ENCODE measurements at places on chromosomes 7 and 10.

GRCh38 chr7:34567906-34568305, 90.1 kb upstream of the NPSR1 start:
- no peak for DNase-seq

GRCh38 chr10:88693392-88694020, 12.5 kb upstream of the LIPK start:
- no peak for DNase-seq

GRCh38 chr10:110003524-110003885, 4.3 kb upstream of the ADD3 start:
- no peak for DNase-seq

GRCh38 chr7:140581411-140581810, 59.2 kb downstream of the DENND2A start:
- no peak for DNase-seq

GRCh38 chr10:121405549-121405948, 192.7 kb downstream of the FGFR2 start:
- no peak for DNase-seq

GRCh38 chr7:148535217-148535616, 55.3 kb upstream of the C7orf33 start:
- DNase-seq, result no peak

DNA sequence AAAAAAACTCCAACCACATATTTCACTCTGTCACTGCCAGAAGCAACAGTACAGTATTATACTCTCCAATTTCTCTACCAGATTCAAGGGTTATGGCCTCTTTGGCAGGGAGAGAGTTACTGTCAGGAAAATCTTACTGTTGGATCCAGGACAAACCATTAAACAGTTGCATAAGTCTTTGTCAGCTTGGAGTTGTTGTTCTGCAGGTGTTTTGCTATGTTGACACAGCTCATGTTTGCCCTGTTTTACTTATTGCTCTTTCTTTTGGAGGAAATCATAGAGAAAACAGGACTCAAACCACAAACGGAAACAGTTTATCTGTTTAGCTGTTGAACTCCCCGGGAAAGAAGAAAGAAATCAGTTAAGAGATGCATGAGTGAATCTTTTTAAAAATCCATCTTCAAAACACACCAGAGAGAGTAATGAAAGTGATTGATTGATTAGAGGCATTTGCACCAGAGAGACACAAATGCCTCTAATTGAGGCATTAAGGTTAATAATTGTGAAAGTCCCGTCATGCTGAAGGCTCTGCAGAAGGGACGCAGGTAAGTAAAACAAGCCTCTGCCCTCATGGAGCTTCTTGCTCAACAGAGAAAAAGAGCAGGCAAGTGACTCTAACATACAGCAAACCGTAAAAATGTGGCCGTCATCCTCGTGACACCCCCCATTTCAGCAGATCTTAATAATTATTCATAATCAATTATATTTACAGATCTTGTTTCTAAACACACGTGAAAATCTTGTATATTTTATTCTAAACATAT, 38.7 kb upstream of the ARHGAP21 start:
- DNase-seq, result no peak

DNA sequence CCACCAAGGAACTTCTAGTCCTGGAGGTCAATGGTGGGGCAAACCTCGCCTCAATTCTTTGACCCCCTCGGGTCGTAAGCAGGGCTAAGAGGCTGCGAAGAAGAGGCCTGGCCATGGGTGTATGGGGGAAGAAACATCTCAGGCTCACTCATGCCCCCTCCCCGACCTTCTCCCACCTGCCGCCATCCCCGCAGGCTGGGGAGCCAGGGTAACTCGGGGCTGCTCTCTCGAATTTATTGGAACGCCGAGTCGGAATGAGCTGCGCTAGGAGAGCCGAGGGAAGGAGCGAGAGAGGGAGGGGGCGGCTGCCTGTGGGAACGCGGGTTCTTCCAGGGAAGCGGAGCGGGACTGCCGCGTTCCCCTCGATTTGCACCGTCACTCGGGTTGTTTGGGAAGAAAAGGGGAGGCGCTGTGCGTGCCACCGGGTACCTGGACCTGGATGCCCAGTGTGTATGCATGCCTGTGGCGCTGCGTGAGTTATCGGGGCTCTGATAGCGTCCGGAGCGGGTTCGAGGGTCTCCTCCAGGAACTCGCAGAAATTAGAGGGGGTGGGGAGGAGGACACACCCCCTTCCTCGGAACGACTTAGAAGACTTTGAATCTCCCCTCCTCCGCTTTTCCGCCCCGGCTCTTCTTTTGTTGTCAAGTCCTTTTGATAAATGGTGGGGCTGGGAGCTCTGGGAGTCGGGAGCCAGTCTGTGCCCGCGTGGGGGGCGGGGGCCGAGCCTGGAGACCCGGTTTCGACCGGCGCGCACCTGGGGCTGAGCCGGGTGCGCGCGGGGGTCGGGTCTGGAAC, 1.8 kb upstream of the ZNF503 start:
- DNase-seq, result no peak

DNA sequence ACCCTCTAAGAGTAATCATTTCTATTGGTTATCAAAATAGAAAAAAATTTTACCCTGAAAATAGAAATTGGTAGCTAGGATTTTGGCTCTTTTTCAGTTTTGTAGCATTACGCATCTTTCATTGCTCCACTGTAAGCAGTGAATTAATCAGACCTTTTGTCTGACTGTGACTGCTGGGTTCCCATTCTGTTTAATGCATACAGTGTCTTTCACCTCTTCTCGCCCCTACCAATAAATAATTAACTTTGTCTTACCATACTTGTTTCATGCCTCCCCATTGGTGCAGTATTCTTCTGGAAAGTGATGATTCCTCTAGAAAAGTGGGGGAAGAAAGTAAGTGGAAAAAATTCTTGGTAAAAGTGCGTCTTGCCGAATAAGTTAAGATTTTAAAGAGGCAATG, 73.2 kb downstream of the AP3M1 start:
- no peak for DNase-seq

DNA sequence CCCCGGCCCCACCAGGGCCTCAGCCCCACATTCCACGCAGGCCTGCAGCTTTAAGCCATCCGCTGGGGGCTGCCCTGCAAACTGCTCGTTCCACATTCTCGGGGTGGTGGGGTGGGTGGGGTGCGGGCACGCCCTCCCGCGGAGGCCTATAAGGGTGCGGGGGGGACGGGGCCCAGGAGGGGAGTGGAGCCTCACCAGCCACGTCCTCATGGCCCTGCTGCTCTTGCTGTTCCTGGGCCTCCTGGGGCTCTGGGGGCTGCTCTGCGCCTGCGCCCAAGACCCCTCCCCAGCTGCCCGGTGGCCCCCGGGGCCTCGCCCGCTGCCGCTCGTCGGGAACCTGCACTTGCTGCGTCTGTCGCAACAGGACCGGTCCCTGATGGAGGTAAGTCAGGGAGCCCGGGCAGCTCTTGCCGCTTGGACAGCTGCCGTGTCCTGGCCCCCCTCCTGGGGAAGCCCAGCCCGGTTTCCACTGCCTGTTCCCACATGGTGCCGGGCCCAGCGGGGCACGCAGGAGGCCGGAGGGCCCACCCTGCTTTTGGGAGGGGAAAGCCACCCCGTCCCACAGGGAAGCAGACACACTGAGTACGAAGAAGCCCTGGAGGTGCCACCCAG, at the start of gene CYP2W1:
Gene CYP2W1 (plus strand): TSS at position 178 of the 612 bp plus-strand sequence. CDS start 31 bp downstream, at position 209.
- DNase-seq, result no peak

DNA sequence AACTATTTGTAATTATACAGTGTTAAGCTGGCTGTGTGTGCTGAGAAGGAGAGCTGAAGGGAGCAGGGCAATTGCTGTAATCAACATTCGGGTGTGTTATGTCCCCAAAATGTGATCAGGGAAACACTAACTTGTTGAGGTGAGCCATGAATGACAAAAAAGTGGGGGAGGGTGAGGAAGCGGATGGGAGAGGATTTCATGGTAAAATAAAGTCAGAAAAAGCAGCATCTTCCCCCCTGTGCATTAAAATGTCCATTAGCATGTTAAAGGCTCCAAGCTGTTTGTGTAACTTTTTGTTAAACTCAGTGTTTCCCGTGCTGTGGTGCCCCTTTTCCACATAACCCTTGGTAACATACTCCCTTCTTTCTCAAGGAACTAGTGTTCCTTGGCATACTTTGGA, 84.9 kb downstream of the ARID5B start:
- DNase-seq, result no peak

- DNase-seq, result no peak
Observed at GRCh38 chr10:47403446-47404318, 19.6 kb upstream of the ZNF488 start.

- no peak for DNase-seq
Observed at GRCh38 chr7:30047124-30047523, 18.9 kb downstream of the PLEKHA8 start.

DNA sequence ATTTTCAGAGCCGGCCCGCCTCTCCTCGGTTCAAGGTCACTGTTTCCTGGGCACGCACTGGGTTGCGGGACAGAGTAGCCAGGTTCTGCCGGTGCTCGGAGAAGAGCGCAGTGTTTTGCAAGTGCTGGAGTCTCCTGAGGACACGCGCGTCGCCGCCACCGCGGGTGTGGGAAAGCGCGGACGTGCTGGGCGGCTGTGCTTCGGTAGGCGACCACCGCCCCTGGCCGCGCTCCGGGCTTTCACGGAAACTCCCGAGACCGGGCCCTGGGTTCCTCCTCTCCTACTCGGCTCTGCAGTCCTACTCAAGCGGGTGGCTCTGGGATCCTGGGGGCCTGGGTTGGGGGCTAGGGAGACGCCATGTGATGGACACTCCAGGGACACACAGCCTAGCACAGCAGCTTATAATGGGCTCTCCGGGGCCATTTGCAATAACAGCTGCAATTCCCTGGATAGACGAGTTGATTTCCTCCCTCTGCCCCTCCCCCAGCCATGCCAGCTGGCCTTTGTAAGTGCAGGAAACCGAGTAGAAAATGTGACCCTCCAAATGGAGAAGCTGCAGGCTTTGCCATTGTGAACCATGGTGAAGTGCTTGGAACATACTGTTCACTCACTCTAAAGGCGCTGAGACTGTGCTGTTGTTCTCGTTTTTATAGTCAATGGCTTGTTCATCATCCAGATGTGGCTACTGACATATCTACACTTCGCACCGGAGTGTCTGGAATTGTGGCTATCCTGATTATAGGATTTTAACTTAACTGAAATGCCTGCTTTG, 2.1 kb downstream of the FRAT1 start:
- DNase-seq, result peak; percentile 26

DNA sequence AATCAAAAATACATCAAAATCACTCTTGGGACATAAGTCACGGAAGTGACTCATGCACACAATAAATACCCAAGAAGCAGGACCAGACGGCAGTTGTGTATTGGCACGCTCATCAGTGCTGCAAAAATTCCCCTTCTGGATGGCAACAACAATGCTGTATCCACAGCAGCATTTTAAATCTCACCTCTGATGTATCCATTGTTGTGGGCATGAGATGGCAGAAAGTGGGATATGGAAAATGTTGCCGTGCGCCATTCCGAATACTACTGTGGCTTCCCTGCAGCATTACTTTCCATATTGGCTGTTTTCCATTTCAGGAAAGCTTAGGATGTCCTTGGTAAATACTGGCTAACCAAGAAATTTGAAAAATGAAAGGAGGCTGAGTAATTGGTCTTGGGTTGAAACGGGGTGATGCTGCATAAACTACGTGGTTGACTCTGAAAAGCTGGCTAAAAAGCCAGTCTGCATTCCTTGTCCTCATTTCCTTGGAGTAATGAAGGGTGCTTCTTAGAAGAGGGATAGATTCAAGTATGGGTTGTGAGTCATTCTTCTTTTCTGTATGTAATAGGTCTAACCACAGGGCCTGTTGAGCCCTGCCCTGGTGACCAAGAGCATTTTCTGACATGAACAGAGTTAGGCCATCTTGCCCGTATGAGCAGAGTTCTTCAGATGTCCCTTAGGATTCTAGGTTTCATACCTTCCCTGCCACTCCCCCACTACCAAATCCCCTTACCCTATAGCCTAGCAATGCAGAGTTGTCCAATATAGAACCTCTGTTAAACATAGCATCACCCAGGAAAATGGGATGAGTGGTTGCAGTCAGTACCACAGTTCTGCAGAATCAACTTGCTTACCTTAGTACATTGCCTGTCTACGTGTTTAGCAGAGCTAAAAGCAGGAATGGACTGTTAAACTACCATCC, 36.3 kb upstream of the TOMM7 start:
- no peak for DNase-seq

- no peak for DNase-seq
Observed at GRCh38 chr7:25034136-25034535, 54.2 kb upstream of the OSBPL3 start.

- DNase-seq, result no peak
Observed at GRCh38 chr10:12960941-12961340, 40.6 kb downstream of the CCDC3 start.

DNA sequence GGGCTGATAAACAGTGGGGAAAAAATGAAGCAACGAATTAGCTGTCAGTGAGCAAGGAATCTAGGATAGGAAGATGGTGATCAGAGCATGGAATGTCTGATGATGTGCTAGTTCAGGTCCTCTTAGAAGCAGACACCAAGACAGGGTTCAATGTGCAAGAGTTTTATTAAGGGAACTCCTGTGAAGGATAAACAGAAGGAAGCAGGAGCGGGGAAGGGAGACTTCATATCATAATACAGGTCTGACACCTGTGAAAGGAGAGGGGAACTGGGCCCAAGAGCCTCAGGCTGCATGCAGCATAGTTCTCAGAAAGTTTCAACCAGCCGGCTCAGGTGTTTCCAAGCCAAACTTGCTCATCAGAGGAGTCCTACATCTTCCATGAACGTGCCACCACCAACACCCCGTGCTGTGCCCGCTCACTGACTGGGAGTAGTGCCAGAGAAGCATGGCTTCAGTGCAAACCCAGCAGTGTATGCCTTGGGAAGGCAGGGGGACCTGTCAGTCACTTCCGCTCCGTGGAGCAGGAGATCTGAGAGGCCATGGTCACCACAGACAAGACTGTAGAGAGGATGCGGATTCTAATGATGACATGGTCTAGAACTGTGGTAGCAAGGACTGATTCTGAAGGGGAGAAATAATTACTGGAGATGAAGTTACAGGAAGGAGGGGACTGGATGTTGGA, 45.8 kb downstream of the ZNF800 start:
- no peak for DNase-seq

DNA sequence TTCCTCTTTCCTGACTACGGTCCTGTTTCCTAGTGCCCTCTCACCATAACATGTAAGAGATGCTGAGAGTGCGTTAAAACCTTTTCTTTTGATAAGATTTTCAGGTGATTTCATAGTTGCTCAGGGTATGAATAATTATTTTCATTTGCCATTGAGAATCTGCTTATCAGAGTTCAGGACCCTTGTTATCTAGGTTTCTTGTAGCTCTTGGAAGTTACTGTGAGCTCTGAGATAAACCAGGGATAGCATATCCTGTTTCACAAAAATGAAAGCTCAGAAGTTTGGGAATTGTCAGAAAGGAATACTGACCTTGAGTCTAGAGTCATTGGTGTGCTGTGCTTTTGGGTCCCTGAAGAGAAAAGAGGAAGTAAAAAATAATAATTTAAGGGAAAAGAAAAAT, 76.8 kb upstream of the PRKG1 start:
- DNase-seq, result no peak

- DNase-seq, result no peak
Observed at GRCh38 chr7:38702002-38702535, 70.9 kb upstream of the AMPH start.
